ENCODE measurements at places on chromosomes 7 and 10.

DNA sequence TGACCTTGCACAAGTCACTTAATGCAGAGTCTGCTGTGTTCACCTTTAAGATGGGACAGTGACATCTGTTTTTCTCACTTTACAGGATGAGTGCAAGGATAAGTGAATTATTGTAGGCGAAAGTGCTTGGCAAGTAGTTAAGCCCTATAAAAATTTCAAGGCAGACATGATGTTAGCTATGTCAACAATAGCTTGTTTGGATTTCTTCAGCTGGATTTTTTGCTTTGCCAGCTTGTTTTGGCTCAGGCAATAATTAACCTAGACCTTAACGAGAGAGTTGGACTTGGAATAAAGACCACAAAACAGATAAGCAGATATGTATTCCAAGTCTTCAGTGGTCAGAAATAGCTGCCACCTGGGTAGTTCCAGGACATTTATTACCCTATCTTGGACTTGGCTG, 255.2 kb downstream of the ARL4A start:
- DNase-seq, result no peak

- DNase-seq, result no peak
Observed at GRCh38 chr7:28847681-28848080, 110.4 kb downstream of the TRIL start.

GRCh38 chr10:62095181-62096122, 173.2 kb downstream of the RTKN2 start:
- no peak for DNase-seq

DNA sequence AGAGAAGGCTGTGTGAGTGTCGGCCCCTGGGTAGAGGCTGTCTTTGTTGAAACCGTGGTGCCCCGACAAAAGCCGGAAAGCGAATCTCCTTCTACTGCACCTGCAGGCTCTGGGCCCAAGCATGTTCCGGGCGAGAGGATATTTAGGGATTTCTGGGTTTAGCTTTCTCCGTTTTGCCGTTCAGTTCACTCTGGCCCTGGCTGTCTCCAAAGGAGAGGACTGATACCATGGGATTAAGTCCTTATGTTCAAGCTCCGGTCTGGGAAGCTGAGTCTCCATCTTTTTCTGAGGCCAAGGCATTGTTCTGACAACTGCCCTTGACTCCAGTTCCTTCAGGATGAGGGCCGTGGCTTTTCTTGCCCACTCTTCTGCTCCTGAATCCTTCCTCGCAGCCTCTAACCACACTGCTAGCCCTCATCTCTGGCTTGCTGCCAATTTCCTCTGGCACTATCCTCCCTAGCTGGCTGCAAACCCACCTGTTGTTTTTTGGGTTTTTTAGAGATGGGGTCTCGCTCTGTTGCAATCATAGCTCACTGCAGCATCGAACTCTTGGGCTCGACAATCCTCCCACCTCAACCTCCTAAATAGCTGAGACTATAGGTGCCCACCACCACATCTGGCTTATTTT, 206.8 kb downstream of the SKIDA1 start:
- DNase-seq, result no peak

DNA sequence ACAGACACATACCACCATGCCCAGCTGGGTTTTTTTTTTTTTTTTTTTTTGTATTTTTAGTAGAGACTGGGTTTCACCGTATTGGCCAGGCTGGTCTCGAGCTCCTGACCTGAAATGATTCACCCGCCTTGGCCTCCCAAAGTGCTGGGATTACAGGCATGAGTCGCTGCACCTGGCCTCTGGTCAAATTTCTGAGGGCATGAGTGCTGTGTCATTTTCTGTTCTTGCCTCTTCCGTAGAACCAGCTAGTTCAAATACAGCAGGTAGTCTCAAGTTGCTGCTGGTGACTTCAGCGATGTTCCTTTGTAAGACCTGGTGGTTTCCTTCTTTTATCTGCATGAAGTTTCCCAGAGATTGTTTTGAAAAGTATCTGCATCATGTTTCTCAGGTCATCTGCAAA, 134.8 kb upstream of the SHH start:
- no peak for DNase-seq
